LHCN-M2 (cell line): ENCODE measurements at places on chromosomes 1 and 21. TPM values are rescaled to one million over a fixed set of nuclear protein-coding genes. Genes with fewer than 3 reads are reported as not detected.

DNA sequence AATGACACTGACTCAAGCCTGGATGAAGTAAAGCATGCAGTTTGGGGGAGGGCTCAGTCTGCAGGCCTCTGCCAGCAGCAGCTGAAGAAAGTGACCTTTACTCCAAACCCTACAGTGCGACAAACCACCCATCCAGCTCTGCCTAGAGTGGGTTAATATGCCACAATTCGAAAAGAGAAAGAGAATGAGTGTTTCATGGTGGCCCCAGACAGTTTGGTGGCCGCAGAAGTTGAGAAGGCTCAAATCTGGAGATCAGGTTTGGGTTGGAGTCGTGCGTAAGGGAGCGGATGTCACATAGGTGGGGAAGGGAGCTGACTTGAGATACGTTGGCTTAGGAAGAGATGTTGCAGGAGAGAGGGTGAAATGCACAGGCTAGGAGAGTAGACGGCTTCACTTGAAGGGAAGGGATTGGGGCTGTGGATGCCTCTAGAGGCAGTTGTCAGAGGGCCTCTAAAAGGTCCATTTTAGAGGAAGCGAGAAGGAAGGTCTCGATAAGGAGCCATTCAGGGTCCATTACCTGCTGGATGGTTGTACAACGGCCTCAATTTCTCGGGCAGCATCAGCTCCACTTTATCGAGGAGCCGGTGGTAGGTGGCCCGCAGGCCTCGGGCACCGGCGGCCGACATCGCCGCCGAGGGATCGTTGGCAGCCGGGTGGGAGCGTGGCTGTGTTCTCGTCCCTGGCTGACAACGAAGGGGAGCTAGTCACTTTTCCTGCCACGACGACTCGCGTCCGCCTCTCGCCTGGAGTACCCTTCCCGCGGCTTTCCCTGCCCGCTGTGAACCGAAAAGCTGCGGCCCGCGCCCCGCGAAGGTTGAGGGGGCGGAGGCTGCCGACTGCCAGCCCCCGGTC lies 1.0 kb upstream of the DCAF6 start:
- peak; percentile 29 for DNase-seq

DNA sequence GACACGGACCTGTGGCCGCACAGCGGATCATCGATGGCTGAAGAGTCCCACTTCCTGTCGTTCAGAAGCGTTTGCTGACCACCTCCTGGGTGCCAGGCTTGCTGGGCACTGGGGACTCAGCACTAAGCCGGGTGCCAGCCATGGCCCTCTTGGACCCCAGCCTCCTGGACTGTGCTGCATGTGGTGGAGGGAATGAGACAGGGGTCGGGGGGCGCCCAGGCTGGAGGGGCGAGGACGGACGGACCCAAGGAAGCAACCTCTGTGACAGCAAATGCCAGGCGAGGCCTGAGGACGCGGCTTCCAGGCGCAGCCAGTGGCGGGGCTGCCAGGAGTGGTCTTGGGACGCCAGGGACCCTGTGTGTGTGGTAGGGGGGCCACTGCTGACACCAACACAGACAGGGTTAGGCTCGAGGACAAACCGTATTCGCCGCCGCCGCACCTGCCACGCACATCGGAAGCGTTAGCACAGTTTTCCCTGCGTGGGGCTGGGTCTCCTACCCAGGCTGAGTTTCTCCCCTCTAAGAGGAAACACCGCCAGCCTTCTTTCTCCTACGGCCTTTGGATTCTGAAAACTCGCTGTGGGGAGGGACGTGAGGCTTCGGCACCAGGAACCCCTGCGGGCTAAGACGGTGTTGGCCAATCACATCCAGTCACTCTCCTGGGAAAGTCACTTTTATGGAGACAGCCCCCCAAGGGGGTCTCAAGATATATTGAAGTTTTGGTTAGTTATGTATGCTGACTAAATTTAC lies 3.1 kb upstream of the MXRA8 start:
- no peak for DNase-seq

- DNase-seq, result no peak
Observed at GRCh38 chr1:160647329-160647720, 481 bp upstream of the SLAMF1 start.

Gene NT5C1A
- total RNA-seq, result not detected in 2 replicates

Gene FCGR3A
- not detected in 2 replicates for total RNA-seq

Gene KCNE1
- not detected in 2 replicates for total RNA-seq
